ENCODE measurements at places on chromosomes 1 and 21.

GRCh38 chr1:2288311-2288710 is 60.2 kb downstream of the SKI start:
- no peak for DNase-seq

DNA sequence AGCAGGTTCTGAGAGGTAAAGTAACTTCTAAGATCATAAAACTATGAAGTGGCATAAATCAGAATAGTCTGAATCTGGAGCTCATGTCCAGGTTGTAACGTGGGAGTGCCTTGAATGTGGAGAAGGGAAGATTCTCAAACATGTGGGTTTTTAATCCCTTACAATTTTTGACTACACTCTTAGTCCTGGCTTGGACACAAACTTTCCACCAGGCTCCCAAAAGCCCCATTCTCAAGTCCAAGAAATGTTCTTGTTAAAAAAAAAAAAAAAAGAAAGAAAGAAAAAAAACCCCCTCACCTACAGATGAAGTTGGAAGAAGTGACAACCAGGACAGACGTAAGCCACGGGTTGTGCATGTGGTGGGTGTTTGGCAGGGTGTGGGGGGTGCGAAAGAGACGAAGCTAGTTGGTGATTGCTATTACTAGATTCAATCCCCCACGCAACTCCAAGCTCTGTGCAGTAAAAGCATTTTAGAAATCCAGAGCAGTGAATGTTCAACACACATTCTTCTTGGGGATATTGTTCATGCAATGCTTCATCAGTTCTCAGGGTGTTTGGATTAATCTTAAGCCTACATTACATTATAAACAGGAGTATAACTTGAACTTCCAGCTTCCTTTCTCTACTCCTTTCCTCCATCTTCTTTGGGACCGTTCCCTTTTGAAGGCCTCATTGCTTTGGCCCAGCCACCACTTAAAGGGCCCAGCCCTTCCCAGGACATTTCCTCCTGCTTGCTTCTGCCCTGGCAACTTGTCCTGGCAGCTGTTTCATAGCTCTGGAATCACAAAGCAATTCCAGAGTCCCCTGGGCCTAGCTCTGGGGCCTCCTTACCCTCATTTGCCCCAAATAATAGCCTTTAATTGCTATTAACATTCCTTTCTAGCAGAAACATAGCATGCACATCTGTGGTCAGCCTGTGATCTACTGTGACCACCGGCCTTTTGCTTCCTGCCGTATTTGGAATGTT is 41.8 kb downstream of the PHC2 start:
- no peak for DNase-seq

DNA sequence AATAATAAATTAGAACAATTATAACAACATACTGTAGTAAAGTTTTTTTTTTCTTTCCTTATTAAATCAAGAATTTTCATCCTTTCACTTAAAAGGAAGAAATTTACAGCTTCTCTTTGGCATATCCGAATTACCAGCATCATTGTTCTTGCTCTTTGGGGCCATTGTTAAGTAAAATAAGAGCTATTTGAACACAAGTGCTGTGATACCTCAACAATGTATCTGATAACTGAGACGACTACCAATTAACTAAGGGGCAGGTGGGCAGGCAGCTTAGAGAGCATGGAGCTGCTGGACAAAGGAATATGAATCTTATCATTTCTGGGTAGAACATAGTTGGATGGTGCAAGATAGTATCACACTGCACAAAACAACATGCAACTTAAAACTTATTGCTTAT is 719.9 kb upstream of the TMPRSS15 start:
- no peak for DNase-seq

DNA sequence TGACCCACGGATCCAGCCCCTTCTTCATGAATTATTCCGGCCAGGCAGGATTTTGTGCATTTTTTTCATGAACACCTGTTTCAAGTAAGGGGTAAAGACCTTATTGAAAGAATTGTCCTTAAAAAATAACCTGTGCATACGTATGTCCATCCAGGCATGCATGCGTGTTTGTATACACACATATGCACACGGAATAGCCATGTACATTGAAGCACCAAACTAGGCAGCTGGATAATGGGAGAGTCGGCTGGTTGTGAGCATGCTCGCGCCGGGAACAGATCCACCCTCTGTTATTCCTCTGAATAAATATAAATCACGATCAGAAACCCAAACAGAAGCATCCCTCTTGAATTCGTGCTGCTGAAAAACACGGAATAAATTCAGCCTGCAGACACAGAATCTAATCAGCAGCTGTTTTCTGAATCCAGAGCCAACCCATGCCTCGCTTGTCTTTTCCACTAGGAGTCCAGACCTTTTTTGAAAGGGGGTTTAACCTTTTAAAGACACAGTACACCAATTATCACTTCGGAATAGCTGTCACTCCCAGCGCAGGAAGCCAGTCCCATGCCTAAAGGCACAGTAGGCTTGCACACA is at the start of gene HIVEP3:
Gene HIVEP3 (minus strand): TSS at position 473 of the 594 bp plus-strand sequence.
- DNase-seq = no peak

DNA sequence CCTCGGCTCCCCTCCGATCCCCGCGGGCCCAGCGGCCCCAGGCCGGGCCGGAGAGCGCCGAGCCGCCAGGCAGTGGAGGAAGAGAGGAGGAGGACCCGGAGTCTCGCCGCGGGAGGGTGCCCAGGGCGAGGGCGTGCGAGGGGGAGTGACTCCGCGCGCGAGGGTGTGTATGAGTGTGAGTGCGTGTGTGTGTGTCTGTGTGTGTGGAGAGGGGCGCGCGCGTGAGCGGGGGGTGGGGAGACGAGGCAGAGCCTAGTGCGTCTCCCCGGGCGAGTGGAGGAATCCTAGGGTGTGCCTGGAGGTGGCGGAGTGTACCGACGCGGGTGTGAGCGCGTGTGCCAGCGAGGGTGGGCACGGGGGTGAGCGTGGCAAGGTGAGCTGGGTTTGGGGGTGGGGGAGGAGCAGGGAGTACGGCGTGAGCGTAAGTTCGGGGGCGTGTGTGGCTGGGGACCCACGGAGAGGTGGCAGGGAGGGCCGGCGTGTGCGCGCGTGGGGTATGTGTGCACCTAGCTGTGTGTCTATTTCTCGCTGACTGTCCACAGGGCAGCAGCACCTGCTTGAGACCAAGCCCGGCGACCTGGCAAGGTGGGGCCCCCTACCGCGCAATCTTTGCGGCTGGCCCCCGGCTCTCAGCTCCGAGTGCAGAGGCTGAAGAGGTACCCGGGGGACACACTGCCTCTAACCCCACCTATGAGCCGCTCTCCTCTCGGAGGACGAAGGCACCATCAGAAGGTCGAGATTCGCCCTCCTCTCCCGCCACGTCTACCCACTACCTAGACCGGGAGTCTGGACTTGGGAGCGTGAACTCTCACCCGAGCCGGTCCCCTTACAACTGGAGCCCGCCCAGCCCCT is 784 bp upstream of the KCND3 start:
- no peak for DNase-seq

- no peak for DNase-seq
Measured at GRCh38 chr1:26811057-26811456, 15.4 kb upstream of the ZDHHC18 start.

DNA sequence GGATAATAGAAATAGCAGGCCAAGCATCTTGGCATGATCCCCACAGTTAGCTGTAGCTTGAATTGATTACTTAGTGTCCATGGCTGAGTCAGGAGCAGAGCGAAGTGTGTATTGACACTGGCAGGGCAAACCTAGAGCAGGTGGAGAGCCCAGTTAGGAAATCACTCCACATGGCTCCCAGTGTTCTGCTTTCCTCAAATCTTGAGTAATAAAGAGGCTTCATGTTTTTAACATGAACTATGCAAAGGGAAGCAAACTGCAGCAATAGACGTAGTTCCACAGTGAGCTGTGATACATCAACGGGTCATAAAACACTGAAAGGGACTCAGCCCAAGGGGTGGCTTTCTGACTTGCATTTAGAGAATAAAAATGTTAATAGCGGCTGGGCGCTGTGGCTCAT is 28.9 kb downstream of the RHEX start:
- DNase-seq = no peak

- DNase-seq = no peak
Measured at GRCh38 chr1:182917378-182917777, 35.6 kb downstream of the SHCBP1L start.

DNA sequence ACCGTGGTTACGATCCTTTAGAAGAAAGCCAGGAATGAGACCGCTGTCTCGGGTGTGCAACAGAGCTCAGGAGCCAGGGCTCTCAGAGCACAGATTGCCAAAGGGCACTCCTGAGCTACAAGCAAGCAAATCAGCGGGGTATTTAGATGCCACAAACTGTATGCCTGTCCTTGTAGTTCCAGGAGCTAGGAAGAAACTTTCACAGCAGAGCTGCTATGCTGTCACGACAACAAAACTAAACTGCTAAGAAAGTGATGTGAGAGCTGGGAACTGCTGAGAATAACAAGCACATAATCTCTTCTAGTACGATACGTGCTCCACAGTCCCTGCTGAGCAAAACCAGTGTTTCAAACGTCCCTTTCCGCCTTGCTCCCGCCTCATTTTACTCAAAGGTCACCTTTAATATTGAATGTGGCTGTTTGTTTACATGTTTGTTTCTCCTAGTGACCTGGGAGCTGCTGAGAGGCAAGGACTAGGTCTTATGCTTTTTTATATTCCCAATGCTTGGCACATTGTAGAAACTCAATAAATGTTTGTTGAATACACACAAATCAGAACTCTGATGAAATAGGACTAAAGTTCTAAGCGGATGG is 14.7 kb downstream of the GREM2 start:
- no peak for DNase-seq

- DNase-seq = no peak
Measured at GRCh38 chr1:89725011-89725370, 92.1 kb downstream of the LRRC8C start.

DNA sequence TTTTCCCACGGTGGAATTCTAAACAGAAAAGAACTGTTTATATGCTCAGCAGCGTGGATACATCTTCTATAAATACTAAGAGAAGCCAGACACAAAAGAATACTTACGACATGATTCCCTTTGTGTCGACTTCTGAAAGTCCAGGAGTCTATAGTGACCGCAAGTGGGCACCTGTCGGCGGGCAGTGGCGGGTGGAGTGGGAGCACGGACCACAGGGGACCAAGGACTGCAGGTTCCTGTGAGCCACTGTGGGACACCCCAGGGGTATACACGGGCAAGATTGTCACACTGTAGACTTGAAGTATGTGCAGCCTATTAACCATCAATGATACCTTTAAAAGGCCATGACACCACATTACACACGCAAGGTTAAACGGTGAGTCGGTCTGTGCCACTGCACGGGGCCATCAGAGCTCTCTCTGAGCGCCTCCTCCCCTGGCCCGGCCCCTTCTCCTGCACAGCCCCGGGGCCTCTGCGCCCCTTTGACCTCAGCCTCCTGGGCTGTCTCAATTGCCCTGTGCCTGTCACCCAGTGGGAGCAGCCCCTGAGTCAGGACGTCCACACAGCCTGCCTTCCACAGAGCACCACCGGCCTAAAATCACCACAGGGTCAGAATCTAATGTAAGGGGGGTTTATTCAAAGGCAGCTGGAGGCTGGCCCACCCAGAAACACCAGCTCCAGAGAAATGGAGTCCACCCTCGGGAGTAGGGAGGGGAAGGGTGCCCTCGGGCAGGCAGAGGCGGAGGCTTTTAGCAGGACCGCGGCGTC is 90.0 kb upstream of the COL6A1 start:
- no peak for DNase-seq

DNA sequence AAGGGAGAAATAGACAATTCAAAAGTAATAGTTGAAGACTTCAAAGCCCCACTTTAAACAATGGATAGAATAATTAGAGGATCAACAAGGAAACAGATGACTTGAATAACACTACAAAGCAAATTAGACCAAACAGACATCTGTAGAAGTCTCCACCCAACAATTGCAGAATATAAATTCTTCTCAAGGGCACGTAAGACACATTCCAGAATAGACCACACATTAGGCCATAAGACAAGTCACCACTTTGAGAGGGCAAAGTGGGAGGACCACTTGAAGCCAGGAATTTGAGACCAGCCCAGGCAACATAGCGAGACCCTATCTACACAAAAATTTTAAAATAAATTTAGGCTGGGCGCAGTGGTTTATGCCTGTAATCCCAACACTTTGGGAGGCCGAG is 20.5 kb upstream of the RNF186 start:
- no peak for DNase-seq

- no peak for DNase-seq
Measured at GRCh38 chr1:35570589-35571137, 2.5 kb upstream of the TFAP2E start.

DNA sequence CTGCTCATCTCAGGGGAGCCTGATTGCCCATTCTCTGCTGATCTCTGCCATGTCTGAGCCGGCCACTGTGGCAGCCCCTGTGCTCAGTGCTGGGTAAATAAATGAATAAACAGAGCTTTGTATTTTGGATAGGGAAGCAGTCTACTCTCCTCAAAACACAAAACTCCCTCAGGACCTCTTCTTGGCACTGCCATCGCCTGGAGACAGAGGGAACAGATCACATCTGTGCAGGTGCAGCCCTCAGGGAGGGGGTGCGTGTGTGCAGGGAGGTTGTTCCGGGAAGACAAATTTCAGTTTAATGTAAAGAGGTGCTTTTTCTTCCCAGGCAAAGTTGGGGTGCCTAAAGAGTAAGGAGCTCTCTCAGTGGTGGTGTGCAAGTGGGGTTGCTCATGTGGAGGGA is 7.7 kb upstream of the FAM167B start:
- no peak for DNase-seq

DNA sequence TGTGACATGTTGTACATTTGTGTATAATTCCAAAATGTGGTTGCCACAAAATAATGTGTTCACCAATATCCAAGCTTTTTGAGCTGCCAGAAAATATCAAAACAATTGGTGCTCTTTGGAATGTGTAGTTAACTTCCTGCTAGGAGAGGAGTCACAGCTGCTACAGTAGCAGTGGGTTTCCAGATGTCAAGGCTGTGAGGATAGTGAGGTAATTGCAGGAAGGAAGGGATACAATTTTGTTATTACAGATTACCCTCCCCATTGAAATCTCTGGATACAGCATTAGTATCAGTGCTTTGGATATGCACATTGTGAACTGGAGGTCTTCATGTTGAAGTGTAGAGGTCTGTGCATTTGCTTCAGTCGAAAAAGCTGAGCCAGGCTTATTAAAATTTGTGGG is 253.2 kb downstream of the PTPRC start:
- DNase-seq = no peak

- DNase-seq = no peak
Measured at GRCh38 chr1:35644204-35644603, 2.9 kb upstream of the PSMB2 start.

DNA sequence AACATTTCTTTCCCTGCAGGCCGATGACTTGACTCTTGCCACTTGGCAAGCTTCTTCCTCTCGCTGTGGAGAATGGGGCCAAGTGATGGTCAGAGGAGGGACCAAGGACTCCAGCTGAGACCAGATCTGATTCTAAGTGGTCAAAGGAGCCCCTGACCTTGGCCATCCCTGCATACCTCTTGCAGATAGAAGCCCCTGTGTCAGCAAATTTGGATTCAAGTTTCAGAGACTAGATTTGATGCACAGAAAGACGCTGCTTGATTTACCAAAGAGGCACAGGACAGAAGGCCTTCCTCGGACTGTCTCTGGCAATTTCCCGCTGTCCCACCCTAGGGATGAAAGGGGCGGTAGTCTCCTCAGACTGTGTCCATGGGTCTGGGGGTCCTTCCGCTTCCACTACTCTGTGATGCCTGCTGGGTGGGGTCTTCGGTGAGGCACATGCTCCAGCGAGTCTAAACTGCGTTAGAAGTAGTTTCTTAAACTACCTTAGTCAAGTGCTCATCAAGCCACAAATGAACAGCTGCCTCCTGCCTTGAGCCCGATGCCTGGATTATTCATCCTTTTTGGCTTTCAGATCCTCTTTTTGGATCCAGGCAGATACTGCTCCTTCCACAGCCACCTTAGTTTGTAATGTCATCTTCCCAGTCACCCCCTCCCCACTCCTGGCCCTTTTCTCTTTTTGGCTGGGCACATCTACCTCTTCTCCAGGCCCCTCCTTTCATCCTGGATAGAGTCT is 31.8 kb upstream of the RBM15 start:
- DNase-seq = no peak
